ENCODE measurements at places on chromosomes 12 and 14.

GRCh38 chr12:84502907-84503787, 409.5 kb downstream of the SLC6A15 start:
- DNase-seq: peak; percentile 28

DNA sequence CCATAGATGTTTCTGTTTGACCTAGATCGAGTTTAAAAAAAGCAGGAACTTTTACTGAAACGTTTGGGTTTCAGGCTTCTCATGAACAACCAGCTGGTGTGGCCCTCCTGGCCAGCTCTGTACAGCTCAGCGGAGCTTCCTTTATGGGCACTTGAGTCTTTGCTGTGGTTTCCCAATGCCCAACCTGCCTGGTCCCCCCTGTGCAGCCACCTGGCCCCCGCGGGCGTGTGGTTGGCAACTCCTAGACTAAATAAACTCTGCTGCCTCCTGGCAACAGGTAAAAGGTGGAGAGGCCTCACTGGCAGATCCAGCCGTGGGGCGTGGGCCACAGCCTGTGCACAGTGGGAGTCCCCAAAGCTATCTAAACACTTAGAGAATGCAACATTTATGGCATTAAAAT, 38.7 kb downstream of the ADGRD1 start:
- no peak for DNase-seq

- peak; percentile 18 for DNase-seq
These were observed 48.5 kb downstream of the CYP46A1 start for GRCh38 chr14:99732436-99733210.

- DNase-seq: no peak
These were observed 70.9 kb downstream of the STXBP6 start for GRCh38 chr14:24978862-24979724.

DNA sequence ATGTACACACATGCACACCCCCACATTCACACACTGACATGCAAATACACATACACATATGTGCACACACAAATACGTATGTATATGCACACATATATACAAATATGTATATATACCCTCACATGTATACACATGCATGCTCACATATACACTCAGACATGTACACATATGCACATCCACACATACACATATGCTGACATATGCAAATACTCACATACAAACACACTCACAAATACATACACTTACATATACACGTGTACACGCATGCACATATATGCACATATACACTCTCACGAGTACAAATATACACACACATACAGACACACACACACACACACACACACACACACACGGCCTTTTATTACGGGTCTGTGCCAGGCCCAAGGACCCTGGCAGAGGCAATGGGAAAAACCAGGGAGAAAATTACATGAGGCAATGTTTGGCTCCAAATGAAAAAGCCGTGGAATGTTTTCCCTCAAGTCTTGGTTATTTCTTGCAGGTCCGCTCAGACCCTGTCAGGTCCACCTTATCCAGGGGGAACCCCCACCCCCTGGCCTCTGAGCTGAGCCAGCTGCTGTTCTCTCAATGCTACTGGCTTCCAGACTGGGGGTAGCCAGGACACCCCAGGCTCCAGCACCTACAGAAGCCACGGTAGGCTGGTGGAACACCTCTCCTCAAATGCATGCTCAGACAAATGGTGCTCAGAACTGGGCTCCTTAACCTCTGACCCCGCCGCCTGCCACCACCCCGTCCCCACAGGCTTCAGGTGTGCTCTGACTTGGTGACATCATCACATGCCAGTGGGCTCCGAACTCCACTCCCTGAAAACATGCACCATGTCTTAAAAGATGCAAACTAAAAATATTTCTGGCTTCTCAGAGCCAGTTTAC, 54.7 kb downstream of the BCL11B start:
- no peak for DNase-seq

- DNase-seq: no peak
These were observed 1068.6 kb downstream of the BCL11B start for GRCh38 chr14:98203421-98203820.

DNA sequence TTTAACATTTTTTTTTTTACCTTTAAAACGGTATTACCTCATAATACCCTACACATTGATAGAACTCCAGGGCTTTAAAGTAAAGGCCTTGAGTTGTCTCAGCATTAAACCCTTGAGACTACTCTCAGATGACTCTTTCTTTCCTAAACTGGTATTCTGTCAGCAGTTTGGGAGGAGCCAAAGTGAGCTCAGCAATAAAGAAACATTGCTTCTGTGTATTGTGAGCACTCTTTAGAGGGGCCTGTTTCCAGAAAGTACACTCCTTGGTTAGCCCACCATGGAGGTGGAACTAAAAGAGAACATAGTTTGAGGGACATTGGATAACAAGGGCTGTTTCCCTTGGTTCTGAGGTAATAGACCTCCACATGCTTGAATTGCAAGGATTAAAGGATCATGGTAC, 20.4 kb downstream of the MAP3K12 start:
- DNase-seq: no peak

DNA sequence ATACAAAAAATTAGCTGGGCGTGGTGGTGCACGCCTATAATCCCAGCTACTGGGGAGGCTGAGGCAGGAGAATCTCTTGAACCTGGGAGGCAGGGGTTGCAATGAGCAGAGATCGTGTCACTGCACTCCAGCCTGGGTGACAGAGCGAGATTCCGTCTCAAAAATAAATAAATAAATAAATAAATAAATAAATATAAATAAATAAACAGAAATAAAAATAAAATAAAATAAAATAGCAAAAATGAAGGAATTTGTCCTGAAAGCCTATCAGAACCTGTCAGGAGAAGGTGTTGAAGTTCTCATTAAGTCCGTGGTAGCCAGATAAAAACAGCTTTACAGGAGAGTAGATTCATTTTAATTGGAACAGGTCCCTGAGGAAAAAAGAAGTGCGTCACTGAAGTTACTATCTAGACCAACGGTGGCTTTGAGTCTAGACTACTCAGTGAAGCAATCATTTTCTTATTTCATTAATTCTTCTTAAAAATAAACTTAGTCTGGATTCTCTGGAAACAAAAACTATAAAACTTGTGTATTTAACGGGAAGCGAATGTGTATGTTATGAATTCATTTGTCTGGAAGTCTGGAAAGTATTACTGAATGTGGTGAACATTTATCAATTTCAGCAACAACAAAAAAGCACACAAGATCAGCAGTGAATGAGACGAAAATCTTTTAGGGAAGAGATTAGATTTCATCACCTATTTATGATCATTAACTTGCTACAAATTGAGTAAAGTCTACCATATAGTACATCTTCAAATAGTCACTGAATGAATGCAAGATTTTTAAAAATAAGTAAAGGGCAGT, 248.5 kb upstream of the PDE3A start:
- DNase-seq: no peak

GRCh38 chr12:52146089-52146821, 45.6 kb downstream of the KRT80 start:
- DNase-seq: no peak

- peak; percentile 26 for DNase-seq
These were observed 105.0 kb downstream of the PPP2R5E start for GRCh38 chr14:63438065-63438757.

DNA sequence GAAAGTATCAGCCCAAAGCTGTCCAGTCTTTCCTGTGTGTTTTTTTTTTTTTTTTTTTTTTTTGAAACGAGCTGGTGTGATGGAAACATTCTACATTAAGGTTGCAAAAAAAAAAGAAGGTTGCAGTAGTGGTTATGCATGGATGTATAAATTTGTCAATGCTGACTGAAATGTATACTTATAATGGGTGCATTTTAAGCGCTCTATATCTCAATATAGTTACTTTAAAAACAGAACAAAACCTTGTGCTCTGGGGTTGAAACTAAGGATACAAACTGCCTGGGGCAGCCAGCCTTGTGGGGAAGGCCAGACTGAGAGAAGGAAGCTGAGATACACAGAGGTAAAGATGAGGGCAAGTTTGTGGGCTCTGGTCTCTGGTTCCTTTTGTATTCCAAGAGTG, 87.3 kb upstream of the RMST start:
- no peak for DNase-seq
